ENCODE measurements at places on chromosomes 1 and 21. TPM values are rescaled to one million over a fixed set of nuclear protein-coding genes. Genes with fewer than 3 reads are reported as not detected.

DNA sequence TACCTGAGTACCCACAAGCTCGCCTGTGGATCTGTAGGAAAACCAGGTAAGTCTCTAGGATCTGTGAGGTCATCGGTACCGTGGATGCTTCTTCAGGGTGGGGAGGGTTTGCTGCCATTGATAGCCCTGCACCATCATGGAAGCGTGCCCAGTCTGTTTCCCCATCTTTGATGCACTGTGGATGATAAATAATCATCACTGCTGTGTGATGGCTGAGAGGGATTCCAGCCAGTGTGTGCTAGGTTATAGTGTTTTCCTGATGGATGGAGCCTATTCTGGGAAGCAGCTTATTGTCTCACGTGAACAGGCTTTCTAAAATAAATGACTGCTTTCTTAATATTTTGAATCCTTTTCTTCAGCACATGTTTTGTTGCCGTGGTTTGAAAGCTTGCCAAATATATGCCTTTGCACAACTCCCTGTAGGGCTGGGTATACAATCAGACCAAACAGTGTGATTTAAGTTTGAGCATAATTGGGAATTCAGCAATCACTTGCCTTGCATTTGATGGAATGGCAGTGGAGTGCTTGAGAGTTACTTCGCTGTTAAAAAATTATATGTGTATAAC, 113.8 kb downstream of the CAMTA1 start:
- DNase-seq = no peak

GRCh38 chr1:225700164-225700821, 47.4 kb upstream of the ENAH start:
- no peak for DNase-seq

GRCh38 chr1:162072740-162073139, 3.2 kb downstream of the NOS1AP start:
- DNase-seq = no peak

Gene RHBG
- total RNA-seq = not detected

DNA sequence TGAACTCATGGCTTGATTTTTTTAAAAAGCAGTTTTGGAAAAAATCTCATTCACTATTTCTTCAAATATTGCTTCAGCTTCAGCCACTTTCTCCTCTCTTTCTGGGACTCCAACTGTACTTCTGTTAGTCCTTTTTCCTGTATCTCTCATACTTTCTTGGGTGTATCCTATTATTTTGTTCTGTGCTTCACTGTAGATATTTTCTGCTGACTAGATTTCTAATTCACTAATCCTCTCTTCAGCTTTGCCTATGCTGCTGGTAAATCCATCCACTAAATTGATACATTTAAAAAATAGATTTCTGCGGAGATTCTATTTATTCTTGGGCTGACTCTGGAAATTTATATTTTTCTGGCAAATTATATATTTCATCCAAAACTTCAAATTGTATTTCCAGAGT, 4.9 kb upstream of the KCNE2 start:
- no peak for DNase-seq

- DNase-seq = no peak
These were observed 360.3 kb downstream of the TGFB2 start for GRCh38 chr1:218705391-218705790.

DNA sequence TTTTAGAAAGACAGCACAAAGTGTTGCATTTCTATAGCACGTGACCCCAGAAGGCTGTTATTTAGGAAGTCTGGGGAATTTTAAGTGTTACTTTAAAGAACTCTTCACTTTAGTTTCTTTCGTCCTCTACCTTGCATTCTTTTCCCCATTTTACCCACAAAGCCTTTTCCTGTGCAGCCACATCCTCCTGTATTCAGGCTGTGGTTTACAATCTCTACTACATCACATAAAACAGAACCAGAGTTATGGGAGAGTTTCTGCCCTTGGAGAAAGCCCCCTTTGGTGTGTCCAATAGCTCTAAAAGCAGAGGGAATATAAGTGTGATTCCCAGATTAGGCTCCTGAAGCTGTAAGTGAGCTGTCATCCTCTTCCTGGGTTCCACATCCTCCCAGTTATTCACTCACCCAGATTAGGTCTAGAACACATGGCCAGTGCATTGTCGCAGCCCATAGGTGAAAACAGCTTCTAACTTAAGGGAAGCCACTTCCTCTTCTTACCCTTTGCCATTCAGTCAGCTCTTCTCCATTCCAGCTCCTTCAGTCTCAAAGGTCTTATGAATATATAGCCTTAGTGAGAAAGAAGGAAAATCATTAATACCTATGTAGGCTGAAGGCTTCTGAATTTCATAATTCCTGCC, 171.1 kb downstream of the PIGK start:
- no peak for DNase-seq

GRCh38 chr1:246798107-246798506, 73.9 kb downstream of the SCCPDH start:
- no peak for DNase-seq

- no peak for DNase-seq
These were observed 264.6 kb downstream of the BARHL2 start for GRCh38 chr1:90452491-90452890.

Gene CFAP74
- not detected for total RNA-seq

GRCh38 chr1:82762829-82763532, 962.2 kb downstream of the ADGRL2 start:
- no peak for DNase-seq

Gene KCNK2
- total RNA-seq = not detected

DNA sequence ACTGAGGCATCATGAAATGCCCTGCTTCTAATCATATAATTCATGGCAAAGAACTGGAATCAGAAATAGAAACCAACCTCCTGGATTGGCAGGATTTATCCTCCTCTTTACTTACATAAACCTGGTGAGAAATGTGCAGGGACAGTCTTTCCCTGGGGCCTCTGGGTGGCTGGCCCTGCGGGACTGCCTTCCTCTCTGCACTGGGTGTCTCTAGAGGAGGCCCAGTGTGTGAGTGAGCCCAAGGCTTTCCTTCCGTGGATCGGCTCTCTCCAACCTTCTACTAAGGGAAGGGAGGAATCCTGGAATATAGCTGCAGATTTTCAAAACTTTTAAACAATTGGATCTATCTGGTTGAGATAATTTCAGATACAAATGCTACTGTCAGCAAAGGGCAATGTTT, 11.4 kb upstream of the ATP1A1 start:
- no peak for DNase-seq

Gene USP24
- 63.7 TPM for total RNA-seq

Gene NUP210L
- total RNA-seq = 0.11 TPM

DNA sequence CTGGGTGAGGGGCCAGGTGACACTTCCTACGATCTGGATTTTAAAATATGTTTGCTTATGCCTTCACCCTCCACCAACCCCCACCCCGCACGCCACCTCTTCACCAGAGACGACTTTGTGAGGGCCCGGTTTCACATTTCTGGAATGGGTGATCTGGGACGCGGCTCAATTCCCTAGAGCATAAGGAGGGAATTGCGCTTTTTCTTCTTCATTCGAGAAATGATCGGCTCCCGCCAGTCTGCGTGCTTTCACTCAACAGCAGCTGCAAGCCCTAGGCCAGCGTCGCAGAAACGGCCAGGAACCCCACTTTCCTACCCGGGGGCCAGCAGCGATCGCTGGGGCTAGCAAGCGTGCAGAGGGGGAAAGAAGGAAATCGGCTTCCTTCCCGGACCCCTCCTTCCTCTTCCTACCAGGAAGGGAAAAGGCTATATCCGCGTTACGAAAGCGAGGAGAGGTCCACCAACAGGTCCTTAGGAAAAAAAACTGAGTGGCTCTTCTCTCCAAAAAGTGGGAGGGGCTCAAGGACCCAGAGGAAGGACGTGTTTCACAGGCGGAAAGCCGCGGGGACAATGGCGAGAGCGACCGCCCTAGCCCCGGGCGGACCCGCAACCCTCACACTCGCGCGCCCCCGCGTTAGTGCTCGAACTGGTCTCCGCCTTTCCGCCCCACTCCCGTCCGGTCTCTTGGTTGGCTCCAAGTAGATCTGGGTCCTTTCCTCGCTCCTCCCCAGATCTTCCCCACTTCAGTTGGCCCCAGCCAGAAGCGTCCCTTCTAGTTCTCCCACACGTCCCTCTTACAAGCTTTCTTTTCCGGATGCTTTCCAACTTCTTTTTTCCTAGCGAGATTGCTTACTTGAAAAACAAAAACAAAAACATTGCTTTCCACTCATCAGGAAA, 1.1 kb upstream of the ADAMTS1 start:
- DNase-seq = peak; percentile 46

DNA sequence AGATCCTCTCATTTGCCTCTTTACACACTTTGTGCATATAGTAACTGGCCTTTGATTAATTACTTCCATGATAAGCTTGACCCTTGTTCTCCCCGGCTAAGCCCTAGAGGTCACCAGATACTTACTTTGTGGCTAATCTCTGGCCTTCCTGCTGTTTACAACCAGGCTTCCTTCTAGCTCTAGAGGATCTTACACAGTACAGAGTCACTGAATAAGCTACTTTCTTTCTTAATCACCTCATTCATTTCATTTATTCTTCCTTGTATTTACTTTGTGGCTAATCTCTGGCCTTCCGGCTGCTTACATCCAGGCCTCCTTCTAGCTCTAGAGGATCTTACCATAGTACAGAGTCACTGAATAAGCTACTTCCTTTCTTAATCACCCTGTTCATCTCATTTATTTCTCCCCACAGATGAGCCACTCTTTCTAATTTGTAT, 144.3 kb upstream of the C1orf21 start:
- no peak for DNase-seq

DNA sequence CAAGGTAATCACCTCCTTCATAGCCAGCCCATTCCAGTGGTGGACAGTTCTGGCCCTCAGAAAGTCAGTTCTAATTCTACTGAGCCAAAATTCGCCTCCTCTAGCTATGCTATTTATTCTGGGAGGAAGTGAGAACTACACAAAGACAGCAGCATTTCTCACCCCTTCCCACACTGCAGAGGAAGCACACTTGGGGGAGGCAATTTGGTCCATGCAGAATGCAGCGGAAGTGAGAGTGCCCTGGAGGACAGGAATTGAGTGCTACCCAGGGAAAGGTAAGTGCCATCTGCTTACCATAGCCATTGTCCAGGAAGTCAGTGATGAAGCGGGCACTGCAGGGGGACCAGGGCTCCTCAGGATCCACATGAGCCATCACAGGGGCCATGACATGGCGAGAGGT, 3.7 kb downstream of the ADAMTS4 start:
- no peak for DNase-seq

DNA sequence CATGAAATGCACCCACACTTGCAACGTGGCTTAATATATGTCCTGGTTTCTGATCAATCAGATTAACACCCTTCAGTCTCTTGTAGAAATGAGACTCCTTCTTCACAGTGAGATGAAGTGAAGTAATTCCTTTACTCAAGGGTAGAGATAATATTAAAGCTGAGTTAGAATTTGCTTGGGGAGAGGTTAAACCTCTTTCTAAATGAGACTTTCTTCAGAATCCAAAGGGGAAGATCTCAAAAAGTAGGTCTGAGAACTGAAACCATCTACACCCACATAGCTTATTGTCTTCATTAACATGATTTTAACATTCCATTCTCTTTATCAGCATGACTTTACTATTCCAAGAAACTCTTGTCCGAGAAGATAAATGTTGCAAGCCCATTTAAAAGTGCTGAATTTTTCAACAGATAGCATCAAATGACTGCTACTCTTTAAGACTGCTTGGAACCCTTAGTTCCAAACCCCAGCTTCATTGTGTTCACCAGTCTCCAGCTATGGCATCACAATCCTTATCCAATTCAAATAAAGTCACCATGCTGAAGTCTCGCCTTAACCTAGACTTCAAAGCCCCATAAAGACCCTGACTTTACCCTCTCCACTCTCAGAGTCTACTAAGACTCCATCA, 19.2 kb upstream of the TRAF3IP3 start:
- DNase-seq = no peak

DNA sequence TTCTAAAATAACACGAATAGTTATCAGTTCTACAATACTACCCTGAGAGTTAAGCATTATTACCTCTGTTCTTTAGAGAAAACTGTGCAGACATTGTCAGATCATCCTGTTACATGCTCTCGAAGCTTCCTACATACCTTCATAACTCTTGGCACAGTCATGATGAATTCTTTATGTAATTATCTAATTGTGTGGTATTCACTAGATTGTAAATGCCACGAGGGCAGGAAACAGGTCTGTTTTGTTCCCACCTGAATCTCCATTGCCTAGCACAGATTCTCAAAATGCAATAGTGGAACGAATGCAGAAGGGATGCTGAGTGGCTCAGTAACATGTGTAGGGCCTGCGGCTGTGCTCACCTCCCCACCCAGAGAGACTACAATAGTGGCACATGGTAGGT, 3.4 kb downstream of the SYT2 start:
- DNase-seq = no peak

Gene AMPD1
- not detected for total RNA-seq

- DNase-seq = no peak
These were observed 40.0 kb downstream of the EPHB2 start for GRCh38 chr1:22750685-22751051.

- peak; percentile 60 for DNase-seq
These were observed 40.6 kb downstream of the MAPKAPK2 start for GRCh38 chr1:206725109-206725963.

Gene PCNX2
- total RNA-seq = 49.4 TPM

Gene HUNK
- total RNA-seq = 0.48 TPM

Gene NLRP3
- total RNA-seq = 8.9 TPM

Gene LCE1C
- not detected for total RNA-seq

- no peak for DNase-seq
These were observed 23.7 kb upstream of the EDARADD start for GRCh38 chr1:236370420-236370819.

GRCh38 chr1:153397051-153397923, 6.4 kb upstream of the S100A8 start:
- DNase-seq = no peak

DNA sequence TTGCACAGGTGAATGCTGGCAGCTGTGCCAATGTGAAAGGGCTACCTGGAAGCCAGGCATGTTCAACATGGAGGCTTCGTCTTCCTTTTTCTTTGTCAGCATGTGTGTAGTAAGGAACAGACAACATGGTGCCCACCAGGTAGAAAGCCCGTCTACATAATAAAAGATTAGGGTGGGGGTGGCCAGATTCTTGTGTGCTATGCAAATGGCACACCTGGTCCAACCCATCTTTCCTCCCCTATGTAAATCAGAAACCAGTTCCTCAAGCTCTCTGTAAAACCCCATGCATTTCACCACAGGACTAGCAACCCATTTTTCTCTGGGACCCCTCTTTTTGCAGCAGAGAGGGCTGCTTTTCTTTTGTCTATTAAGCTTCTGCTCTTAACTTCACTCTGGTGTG, 72.3 kb upstream of the ZP4 start:
- DNase-seq = no peak

Gene GPR161
- 0.20 TPM for total RNA-seq

- no peak for DNase-seq
These were observed 1092.7 kb downstream of the PLA2G4A start for GRCh38 chr1:187921426-187921825.

GRCh38 chr1:222772996-222773379, 36.0 kb downstream of the FAM177B start:
- no peak for DNase-seq

Gene TMEM52
- total RNA-seq = not detected

- DNase-seq = no peak
These were observed 30.1 kb downstream of the RHEX start for GRCh38 chr1:206082831-206083695.
